Spleen (tissue), 13 donors: ENCODE measurements at places on chromosomes 12 and 14. TPM values are rescaled to one million over a fixed set of nuclear protein-coding genes. Genes with fewer than 3 reads are reported as not detected.

- no peak overlapping the region for H3K27ac ChIP-seq
- H3K4me1 ChIP-seq = peaks cover 5% of the 10 kb centered on the region
- no peaks in the 10 kb centered on the region for H3K36me3 ChIP-seq
- H3K4me3 ChIP-seq = no peak overlapping the region
- no peak for DNase-seq
These were observed 33.2 kb downstream of the ETNK1 start for GRCh38 chr12:22658214-22658613.

- no peaks in the 10 kb centered on the region for H3K4me1 ChIP-seq
- H3K4me3 ChIP-seq = no peak overlapping the region
- no peaks in the 10 kb centered on the region for H3K36me3 ChIP-seq
- H3K27me3 ChIP-seq = no peaks in the 10 kb centered on the region
These were observed 38.9 kb downstream of the PPP4R4 start for GRCh38 chr14:94213021-94213420.

DNA sequence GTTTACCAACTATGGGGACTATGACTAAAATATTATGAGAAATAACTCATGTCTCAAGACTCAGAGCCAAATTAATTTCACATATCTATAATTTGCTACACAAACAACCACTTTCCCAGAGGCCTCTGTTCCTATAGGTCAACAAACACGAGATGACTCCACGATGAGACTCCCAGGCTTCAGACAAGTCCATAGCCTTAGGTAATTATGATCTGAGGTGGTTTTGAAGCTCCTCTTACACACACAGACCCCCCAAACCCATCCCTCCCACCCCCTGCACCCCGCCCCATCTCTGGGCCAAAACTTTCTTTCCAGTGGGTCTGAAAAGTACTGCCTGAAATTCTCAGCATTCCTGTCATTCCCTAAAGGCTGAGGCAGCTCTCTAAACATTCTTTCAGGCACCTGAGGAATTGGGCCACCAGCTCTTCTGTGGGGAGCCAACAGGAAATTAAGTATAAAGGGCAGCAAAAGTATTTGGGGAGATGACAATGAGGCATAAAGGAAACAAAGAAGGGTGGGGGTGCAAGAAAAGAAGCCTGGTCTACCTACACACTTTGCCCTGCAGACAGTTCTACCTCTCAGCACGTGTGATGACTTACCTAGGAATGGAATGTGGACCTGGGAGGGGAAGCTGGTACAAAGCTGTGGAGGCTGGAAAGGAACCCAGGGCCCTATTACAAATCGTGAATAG lies 143.6 kb downstream of the PAWR start:
- no peak for DNase-seq
- H3K4me1 ChIP-seq = no peaks in the 10 kb centered on the region
- H3K27ac ChIP-seq = no peak overlapping the region
- H3K4me3 ChIP-seq = no peak overlapping the region

GRCh38 chr12:111981987-111982386 lies 31.0 kb downstream of the TMEM116 start:
- H3K4me1 ChIP-seq = no peaks in the 10 kb centered on the region
- DNase-seq = no peak
- H3K27ac ChIP-seq = no peak overlapping the region
- H3K36me3 ChIP-seq = no peaks in the 10 kb centered on the region
- no peak overlapping the region for H3K4me3 ChIP-seq
- no peaks in the 10 kb centered on the region for H3K27me3 ChIP-seq

RDH12 gene
- total RNA-seq = not detected

CIROP gene
- not detected for total RNA-seq
